ENCODE measurements at places on chromosomes 4 and X. TPM values are rescaled to one million over a fixed set of nuclear protein-coding genes. Genes with fewer than 3 reads are reported as not detected.

DNA sequence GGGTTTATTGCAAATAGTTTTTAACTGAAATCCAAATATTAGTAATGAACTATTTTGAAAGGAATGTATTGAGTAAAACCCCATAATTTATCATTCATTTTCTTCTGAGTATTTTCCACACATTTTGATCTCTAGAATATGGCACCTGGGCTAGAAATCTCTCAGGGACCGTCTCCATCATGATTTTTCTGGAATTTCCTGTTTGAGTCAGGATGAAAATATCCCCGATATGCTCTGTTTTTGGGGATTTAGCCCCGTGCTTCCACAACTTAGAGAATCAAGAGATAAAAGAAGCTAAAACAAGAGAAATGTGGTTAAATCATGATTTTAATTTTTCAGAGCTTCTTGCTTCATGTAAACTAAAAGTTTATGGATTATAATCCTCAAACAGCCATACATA lies 114.2 kb downstream of the SPCS3 start:
- no peaks in the 10 kb centered on the region for H3K27me3 ChIP-seq
- H3K27ac ChIP-seq = no peak overlapping the region
- H3K36me3 ChIP-seq = no peaks in the 10 kb centered on the region
- no peak overlapping the region for H3K4me3 ChIP-seq

DNA sequence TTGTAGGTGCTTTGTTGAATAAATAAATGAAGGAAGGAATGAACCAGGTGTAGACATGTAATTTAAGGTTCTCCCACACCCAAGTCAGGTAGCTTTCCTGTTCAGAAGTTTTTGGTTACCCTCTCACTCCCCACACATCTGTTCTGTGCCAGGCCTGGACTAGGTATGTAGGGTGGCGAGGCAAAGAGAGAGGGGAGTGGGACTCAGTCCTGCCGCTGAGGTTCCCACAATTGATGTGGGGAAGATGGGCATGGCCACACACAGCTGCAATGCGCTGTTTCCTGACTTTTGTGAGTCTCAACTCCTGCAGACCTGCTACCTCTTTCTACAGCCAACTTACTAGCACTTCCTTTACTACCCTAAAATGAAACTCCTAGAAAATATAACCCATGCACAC lies 88.9 kb downstream of the RTL5 start:
- no peak for DNase-seq
- H3K36me3 ChIP-seq = no peaks in the 10 kb centered on the region
- no peak overlapping the region for H3K27ac ChIP-seq
- no peaks in the 10 kb centered on the region for H3K4me1 ChIP-seq
- no peaks in the 10 kb centered on the region for H3K27me3 ChIP-seq

DNA sequence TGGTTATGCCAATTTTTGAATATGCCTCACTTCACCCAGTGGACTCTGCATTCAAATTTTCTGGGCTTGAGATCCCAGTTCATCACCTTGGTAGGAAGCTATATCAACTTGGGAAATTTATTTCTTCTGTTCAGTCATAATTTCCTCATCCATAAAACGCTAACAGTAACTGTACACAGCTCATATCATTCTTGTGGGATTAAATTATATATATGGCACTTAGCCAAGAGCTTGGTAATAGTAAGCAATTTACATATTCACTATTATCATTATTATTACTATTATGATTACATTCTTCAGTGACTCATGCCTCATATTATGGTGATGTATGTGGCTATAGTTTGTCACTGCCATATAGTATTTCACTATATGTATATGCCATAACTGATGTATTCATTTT lies 177.6 kb downstream of the CPE start:
- H3K4me1 ChIP-seq = no peaks in the 10 kb centered on the region
- DNase-seq = no peak
- no peaks in the 10 kb centered on the region for H3K36me3 ChIP-seq
- H3K4me3 ChIP-seq = no peak overlapping the region

The ADGRG4 gene
- not detected for total RNA-seq

DNA sequence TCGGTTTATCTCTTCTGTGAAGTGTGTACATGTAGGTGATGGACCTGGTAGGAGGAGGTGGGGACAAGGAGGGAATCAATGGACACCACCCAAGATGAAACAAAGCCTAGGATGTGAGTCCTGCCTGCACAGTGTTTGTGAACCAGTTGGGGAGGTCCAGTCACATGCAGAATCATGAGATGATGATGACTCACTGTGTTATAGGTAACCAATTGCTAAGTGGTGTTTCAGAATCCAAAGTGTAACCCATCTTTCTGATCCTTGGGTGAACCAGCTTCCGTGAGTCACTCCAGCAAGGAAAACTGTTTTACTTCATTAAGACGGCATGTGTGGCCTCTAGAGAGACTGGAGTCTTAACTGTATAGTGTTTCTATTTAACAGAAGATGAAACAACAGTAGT lies 57.9 kb upstream of the HPF1 start:
- H3K27me3 ChIP-seq = no peaks in the 10 kb centered on the region
- DNase-seq = no peak
- H3K27ac ChIP-seq = no peak overlapping the region
- H3K4me1 ChIP-seq = no peaks in the 10 kb centered on the region
- H3K36me3 ChIP-seq = no peaks in the 10 kb centered on the region

GRCh38 chr4:159283696-159284095 lies 180.8 kb downstream of the RAPGEF2 start:
- no peak for DNase-seq
- H3K36me3 ChIP-seq = no peaks in the 10 kb centered on the region
- H3K4me1 ChIP-seq = peaks cover 5% of the 10 kb centered on the region
- no peaks in the 10 kb centered on the region for H3K27me3 ChIP-seq
- H3K4me3 ChIP-seq = no peak overlapping the region
- H3K27ac ChIP-seq = no peak overlapping the region

GRCh38 chr4:109966891-109967481 lies 54.3 kb downstream of the EGF start:
- H3K27ac ChIP-seq = no peak overlapping the region
- no peaks in the 10 kb centered on the region for H3K4me1 ChIP-seq
- no peak for DNase-seq
- H3K4me3 ChIP-seq = no peak overlapping the region
- H3K36me3 ChIP-seq = no peaks in the 10 kb centered on the region

- H3K36me3 ChIP-seq = no peaks in the 10 kb centered on the region
- no peak overlapping the region for H3K4me3 ChIP-seq
Observed at GRCh38 chr4:138815811-138816210, 199.8 kb upstream of the NOCT start.

Data from liver (tissue), 10 donors.